LoVo (cell line): ENCODE measurements at places on chromosomes 7 and 10.

GRCh38 chr10:75430000-75430763 is 1.2 kb upstream of the LRMDA start:
- no peak for DNase-seq

DNA sequence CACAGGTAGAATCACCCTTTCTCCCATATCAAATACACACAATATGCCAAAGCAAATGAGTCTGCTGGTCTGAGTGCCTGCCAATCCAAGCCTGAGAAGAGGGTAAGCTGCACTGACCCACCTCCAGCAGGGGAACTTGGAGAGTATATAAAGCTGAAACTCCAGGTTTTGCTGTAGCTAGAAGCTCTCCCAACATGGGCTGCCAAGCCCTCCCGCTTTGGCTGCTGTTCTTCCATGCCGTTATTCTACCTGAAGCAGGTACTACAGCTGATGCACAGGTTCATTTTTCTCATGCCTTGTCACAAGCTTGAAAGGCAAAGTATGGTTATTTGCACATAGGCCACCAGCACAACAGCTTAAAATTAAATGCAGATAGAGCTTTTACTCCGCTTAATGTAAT is 21.5 kb upstream of the C10orf120 start:
- no peak for DNase-seq

DNA sequence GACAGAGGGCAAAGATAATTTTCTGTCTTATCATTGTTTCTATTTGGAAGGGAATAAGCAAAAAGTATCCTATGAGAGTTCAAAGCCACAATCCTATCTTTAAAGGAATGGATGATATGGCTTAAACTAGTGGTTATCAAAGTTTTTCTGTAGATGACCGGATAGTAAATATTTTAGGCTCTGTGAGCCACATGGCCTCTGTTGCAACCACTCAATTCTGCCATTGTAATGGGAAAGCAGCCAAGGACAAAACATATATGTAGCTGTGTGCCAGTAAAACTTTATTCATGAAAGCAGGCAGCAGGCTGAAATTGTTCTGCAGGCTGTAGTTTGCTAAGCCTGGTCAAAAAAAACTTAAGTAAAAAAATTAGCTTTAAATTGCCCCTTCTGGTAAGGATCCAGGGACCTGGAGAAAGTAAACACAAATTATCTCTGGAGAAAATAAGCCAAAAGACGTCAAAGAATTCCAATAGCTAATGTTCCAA is 73.3 kb downstream of the THSD7A start:
- DNase-seq = no peak

- peak; percentile 8 for DNase-seq
These were observed 65.5 kb downstream of the ATAD1 start for GRCh38 chr10:87752566-87752965.

DNA sequence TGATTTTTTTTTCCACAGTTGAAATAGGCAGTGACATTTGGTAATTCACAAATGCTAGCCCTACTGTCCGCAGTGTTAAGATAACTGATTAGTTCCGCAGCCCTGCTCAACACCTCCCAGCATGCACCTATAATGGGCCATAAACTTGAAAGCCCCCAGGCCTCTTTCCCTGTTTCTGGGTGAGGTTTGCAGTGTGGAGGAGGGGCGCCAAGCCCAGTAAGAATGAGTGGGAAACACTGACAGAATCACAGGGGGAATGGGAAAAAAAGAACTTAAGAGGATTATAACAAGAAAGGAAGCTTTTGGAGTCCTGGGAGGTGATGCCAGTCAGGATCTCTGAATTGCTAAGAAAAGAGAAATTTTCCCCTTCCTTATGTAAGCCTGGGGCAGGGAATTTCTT is 39.6 kb upstream of the SP8 start:
- DNase-seq = no peak

DNA sequence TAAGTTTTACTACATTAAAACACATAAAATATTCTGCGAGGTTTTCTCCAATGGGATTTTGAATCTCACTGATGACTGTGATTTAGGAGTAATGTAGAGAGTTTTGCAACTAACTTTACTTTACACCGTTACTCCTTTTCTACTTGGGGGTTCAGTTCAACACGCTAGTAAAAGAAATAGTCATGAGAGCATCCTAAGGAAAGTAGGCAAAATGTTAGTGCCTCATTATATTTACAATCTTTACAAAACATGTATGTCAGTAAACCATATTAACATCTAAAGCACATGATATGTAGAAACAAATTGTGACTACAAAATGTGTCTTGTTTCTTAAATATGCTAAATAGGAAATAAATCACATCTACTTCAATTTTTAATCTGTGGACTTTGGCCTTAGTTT is 6.0 kb downstream of the MEOX2 start:
- no peak for DNase-seq
